ENCODE measurements at places on chromosomes 6 and 20.
A peak's percentile ranks its signal among the peaks of the same experiment; 100 is the strongest.

GRCh38 chr6:27757307-27757706 is 154.9 kb downstream of the OR2B2 start:
- no peak for DNase-seq

DNA sequence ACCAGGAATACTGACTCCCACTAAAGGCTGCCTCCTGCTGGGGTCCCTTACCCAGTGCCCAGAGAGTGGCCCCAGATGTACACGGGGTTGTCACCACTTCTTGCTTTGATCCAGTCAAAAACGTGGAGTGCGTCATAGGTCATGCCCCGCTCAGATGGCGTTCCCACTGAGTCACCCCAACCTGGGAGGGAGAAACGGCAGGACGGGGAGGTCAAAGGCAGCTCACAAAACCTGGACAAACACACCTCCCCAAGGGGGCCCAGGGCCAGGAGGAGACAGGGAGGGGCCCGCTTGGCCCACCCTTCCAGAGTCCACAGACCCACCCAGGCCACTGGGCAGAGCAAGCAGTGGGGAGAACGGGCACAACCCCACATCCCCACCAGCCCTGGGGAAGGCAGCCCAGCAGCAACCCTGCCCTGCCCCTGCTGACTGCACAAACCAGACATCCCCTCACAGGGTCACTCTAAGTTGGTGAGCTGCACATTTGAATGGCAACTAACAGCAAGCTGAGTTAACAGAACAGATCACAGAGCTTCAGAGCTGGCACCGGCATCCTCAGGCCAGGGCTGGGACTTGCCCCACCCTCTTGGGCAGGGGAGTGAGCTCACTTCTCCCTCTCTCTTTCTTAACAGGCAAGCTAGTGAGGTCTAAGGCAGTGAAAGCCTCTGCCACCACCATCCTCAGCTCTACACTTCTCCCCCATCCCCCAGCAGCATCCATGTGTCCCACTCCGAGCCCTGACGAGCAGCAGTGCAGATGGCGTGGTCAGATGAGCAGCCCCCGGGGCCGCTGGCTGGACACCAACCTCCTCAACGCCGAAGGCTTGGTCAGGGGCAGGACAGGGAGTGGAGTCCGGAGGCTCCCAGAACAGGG is 61.7 kb downstream of the PYGB start:
- DNase-seq = peak; percentile 88

DNA sequence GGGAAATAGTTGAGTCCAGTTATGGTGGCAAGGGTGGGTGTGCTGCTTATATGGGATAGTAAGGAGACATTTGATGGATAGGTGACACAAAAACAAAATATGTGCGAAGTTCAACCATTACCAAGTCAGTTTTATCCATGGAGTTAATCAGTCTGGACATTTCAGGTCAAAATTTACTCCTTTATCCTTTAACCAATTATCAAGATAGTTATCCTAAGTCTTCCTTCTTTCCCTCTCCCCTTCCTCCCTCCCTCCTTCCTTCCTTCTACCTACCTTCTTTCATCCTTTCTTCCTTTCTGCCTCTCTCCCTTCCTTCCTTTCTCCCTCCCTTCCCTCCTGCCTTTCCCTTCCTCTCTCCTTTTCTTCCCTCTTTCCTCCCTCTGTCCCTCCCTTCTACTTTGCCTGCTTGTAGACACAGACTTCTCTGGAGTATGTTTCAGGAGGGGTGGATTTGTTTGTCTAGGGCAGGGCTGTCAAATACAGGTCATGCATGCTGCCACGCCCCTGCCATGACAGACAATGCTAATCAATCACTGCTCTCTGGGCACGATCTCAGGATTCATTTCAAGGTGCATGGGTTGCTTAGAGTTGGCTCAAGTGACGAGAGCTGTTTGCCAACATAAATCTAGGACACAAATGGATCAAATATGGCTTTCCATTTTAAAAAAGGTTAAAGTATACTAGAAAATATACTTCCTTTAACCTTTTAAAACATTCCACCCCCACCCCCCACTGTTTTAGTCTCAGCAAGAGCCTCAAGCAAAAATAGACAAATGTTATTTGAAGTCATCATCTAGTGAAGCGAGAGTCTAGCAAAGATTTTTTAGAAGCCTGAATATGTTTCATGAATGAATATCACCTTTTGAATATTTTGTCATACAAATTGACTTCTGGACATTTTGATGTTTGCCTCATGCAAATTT is 281.6 kb upstream of the CITED2 start:
- no peak for DNase-seq

DNA sequence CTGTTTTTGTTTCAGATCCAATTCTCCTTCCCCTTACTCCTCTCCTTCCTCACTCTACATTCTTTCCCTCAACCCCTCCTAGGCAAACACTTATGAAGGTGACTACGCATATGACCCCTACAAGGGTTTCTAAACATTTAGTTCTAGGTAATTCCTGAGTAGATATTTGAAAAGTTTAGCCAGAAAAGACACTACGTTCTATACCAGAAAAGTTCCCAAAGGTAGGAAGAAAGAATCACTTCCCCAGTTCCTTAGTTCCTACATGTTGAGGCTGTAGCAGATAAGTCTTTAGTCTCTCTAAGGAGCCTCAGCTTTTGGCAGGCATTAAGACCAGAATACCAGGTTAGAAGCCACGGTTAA is 11.6 kb downstream of the POU3F2 start:
- no peak for DNase-seq

DNA sequence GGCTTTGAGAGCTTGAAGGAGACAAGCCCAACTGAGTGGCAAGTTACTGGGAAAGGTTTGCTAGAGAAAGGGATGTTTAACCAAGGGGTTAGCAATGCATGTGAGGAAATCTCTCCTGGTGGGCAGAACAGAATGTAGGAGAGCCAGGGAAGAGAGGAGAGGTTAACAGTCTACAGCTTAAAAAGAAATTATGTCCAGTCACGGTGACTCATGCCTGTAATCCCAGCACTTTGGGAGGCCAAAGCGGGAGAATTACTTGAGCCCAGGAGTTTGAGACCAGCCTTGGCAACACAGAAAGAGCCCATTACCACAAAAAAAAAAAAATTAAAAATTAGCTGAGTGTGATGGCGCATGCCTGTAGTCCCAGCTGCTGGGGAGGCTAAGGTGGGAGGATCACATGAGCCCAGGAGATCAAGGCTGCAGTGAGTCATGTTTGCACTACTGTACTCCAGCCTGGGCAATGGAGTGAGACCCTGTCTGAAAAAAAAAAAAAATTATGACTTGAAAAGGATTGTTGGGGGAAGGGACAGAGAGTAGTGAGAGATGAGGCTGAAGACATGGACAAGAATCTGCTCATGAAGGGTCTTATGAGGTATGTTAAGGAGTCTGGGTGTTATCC is 264.9 kb downstream of the TBC1D7 start:
- DNase-seq = no peak

DNA sequence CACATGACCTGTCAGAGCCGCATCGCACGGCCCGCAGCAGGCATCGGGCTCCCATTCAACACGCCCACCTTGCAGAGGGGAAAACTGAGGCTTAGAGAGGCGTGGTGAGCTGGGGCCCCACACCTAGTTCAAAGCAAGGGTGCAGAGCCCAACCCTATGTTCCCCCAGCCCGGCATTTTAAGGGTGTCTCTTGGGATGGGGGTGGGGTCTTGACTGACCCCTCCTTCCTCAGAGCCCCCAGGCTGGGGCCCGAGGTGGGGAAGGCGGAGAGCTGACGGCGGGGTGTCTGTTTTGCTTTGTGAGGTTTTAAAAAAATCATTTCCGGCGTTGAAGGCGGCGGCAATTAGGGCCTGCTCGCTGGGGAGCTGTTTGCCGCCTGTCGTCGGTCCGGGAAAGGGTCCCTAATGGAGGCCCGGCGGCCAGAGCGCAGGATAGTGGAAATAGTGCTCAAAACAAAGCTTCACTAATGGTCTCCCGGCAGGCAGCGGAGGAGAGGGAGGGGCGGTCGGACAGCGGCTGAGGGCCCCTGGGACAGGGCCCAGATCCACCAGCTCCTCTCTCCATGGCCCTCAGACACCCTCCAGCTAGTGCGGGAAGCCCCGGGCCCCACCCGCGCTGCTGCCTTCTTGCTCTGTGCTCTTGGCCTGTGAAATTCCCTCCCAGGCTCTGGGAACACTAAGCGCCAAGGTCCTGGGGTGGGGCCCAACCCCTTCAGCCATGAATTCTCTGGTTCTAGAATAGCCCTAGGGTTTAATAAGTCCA is 11.9 kb downstream of the VSTM2L start:
- DNase-seq = no peak

- no peak for DNase-seq
These were observed 21.2 kb upstream of the NHSL1 start for GRCh38 chr6:138520463-138520862.

DNA sequence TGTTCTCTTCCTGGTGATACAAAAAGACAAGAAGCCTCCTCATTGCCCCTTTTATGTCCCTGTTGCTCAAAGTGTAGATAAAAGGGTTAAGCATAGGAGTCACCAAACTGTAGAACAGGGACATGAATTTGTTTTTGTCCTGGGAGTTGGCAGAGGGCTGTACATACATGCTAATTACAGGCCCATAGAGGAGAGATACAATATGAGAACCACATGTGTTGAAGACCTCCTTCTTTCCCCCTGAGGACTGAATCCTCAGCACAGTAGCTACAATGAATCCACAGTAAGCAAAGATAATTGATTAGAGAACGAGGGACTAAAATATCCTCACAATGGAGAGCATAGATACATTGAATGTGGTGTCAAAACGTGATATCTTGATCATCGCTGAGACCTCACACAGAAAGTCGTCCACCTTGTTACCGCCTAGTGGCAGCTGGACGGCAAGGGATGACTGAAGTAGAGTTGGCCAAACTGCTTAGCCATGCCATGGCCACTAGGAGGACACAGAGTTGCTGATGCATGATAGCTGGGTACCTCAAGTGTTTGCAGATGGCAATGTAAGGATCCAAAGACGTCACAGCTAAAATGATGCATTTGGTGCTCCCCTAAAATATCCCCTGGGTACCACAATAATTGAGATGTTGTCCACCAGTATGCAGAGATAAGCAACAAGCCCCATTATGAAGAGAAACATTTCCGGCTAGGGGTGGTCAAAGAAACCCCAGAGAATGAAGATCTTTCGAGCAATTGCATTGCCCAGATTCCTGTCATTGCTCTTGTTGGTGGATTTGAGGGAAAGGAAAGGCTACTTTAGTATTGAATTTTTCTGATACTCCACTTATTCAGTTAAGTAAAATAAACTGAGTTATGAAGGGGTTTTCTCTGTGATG is 15.0 kb downstream of the OR2B3 start:
- DNase-seq = peak; percentile 41
